AG08395 (cell line): ENCODE measurements at places on chromosomes 3 and 15.

- DNase-seq, result peak; percentile 54
These were observed 496.0 kb upstream of the THBS1 start for GRCh38 chr15:39084674-39085530.

GRCh38 chr3:72629191-72629631 lies 219.0 kb downstream of the SHQ1 start:
- peak; percentile 9 for DNase-seq

DNA sequence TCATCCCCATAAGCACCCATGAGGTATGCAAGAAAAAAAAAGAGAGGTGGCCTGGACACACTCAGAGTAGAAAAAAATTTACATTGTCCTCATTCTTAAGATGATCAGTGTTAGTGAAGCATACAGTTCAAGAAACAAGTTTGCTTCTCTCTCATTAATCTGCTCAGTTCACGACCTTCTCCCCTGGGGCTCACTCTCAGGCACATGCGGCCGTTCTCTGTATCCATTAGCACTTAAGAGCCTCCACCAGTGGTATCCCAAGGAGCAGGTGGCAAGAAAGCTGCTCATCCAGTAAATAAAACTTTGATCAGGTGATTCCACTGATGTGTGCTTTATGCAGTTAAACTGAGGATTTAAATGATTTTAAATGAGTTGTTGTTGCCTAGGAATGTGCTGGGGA lies 57.4 kb downstream of the ARHGAP31 start:
- DNase-seq, result no peak

GRCh38 chr15:32700501-32701150 lies 17.2 kb upstream of the GREM1 start:
- DNase-seq, result no peak

DNA sequence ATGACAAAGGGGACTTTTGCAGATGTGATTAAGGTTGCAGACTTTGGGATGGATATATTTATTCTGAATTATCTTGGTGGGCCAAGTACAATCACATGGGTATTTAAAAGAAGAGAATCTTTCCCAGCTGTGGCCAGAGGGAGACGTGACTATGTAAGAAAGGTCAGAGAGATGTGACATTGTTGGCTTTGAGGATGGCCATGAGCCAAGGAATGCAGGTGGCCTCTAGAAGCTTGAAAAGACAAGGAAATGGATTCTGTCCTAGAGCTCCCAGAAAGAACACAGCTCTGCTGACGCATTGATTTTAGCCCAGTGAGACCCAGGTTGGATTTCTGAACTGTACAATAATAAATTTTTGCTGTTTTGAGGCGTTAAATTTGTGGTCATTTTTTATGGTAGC lies 616.0 kb upstream of the TBL1XR1 start:
- DNase-seq, result no peak

- no peak for DNase-seq
These were observed 1005.2 kb upstream of the CADM2 start for GRCh38 chr3:83953417-83954089.

GRCh38 chr3:3301476-3301875 lies 122.0 kb upstream of the CRBN start:
- DNase-seq, result no peak

GRCh38 chr15:91679447-91679846 lies 174.1 kb upstream of the SLCO3A1 start:
- no peak for DNase-seq

DNA sequence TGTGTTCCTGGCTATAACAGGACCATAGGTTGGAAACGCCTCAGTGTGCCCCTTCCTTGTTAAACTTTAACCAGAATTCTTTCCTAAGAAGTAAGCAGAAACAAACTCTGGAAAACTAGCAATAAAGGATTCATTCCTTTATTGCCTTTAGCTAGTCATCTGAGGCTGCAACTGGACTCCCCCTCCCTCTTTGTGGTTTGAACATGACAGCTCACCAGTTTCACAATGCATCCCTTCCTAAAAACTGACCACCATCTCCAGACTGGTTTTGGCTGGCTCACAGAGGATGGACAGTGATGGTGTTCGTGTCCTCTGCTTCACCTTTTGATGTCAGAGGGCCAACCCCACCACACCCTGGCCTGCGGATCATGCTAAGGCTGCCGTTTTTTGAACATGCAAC lies 27.9 kb upstream of the TGFBR2 start:
- DNase-seq, result peak; percentile 86

DNA sequence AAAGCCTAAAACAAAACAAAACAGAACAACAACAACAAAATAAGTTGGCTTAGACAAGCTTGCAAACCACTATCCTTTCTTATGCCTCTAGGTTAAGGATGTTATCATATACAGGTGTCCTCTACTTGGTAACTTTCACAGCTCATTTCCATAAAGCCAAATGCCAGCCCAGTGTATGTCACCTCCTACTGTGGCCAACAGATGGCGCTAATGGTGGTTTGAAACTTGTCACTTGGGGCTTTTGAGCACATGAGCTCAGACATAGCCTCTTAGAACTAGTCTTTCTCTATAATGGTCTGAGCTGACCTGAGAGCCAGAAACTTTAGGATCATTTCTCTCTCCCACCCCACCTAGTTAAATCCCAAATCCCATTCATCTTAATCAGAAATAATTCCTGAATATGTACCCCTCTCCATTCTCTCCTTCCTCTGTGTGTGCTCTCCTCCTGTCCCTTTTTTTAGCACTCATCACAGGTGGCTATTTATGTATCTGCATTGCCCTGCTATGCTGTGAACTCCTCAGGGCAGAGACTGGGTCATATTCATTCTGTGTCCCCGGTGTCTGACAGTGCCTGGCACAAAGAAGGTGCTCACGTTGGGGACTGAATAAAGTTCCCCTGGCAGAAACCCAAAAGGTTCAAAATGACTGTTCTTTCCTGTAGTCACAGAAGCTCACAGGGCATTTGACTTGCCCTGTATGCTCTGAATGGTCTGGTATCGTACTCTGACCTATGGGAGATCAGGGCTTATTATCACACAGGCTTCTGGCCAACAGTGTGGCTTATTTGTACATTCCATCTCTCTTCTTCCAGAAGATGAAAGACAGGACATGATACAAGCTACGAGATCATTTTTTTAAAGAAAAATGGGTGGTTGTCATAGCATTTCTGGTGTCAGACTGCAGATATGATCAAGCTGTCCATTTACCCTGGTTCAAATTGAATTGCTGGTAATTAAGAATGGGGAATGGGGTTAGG lies 319.3 kb upstream of the AZI2 start:
- peak; percentile 58 for DNase-seq

DNA sequence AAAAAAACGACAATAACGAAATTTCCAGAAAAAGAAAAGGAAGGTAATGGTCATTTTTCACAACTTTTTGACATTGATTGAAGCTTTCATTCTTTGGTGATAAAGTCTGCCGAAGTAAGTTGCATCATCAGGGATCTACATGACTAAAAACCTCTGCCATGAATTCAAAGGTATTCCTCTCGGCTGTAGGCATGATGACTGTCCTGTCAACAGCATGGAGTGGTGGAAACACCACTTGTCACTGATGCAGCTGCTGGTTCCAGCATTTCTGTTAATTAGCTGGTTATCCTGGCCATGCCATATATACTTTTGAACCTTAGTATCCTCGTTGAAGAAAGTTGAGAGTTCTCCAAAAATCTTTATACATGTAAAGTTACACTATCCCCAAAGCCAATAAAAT lies 859.0 kb upstream of the ARPP21 start:
- DNase-seq, result no peak

DNA sequence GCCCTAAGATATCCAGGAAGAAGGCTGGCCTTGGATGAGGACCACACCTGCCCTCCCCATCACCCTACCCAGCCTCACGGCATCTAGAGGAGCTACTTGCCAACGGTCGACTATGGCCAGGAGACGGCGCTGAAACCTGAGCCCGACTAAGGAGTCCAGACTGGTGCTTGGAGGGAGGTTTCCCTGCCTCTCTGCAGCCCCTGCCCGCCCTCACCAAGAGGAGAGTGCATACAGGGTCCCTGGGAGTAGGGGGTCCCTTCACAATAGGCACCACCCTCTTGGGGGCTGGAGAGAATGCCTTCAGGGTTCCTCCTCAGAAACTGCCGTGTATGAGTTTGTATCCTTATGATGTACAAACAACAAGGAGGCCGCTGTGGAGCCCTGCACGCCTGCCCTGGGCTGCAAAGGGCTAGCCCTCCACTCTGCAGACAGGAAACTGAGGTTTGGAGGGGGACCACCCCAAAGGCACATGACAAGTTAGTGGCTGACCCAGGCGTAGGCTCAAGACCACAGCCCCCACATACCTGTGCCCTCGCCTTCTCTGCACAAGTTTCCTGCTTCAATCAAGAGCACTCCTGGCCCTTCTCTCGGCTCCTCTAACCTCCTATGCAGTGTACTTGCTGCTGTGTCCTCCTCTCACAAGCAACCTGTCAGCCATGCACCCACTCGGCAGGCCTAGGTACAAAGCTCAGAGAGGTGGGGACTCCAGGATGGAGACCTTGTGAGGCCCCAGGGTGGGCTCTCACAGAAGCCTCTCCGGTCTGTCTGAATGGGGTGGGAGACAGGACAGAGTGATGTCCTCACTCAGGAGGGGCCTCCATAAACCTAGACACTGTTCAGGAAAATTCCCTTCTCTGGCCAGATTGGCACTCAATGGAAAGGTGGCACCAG lies 7.4 kb downstream of the KLF15 start:
- no peak for DNase-seq

GRCh38 chr3:126548556-126549466 lies 9.9 kb downstream of the C3orf22 start:
- no peak for DNase-seq

DNA sequence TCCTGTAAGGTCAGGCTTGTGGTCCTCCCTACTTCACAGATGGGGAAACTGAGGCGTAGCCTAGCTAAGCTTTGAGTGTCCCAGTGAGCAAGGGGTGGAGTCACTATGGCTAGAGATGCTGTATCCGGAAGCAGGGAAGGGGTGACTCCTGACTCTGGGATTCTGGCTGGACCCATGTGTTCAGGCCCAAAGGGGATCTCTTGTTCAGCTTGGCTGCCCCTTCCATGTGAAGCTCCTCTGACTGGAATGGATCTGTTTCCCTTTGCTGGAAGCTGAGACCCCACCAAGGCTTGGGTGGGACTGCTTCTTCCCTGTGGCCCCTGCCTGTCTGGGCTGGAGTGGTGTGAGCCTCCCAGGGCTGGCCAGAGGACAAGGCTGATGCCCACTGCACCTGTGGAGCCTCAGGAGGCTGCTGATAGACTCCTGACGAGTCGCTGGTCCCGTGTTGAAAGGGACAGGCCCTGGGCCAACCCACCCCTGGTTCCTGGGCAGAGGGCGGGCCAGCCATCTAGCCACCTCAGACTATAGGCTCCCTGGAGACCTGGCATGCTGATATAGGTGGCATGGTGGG lies 1.0 kb downstream of the MAPKAPK3 start:
- DNase-seq, result no peak

- DNase-seq, result no peak
These were observed 96.7 kb downstream of the DHX30 start for GRCh38 chr3:47899495-47900108.

DNA sequence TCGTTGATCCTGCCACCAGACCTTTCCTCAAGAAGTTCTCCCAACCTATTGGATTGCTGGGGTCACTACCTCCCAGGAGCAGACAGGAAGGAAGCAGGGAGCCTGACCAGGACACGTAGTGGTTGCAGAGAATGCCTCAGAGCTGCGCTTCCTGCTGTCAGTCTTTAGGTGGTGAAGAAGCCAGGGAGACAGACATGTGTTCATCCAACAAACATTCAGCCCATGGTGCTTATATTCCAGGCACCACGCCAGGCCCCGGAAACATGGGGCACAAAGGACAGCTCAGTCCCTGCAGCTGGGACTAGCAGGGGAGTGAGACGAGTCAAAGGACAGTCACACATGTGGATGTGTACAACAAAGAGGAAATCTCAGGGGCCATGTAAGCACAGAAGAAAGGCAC lies 26.0 kb upstream of the CORO2B start:
- DNase-seq, result no peak

DNA sequence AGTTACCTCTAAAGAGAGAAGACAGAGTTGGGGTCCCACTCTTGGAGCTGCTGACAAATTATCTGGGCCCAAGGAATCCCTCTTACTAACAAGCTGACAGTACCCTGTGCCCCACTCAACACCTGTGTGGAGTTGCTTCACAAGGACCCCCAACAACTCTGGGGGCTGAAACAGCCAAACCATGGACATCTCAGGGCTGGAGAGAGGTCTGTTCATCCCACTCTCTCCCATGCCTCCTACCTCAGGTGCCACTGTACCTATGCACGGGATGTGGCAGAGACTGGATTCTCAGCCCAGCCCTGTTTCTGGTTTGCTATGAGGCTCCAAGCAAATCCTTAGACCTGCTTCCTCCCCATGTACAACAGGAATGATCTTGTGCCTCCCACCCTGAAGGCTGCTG lies 101.7 kb downstream of the ETFA start:
- DNase-seq, result no peak

GRCh38 chr3:58408906-58409305 lies 24.7 kb downstream of the PDHB start:
- DNase-seq, result no peak

GRCh38 chr15:36365963-36366362 lies 213.5 kb upstream of the CDIN1 start:
- no peak for DNase-seq

- DNase-seq, result no peak
These were observed 169.0 kb downstream of the PGPEP1L start for GRCh38 chr15:98838387-98839259.

DNA sequence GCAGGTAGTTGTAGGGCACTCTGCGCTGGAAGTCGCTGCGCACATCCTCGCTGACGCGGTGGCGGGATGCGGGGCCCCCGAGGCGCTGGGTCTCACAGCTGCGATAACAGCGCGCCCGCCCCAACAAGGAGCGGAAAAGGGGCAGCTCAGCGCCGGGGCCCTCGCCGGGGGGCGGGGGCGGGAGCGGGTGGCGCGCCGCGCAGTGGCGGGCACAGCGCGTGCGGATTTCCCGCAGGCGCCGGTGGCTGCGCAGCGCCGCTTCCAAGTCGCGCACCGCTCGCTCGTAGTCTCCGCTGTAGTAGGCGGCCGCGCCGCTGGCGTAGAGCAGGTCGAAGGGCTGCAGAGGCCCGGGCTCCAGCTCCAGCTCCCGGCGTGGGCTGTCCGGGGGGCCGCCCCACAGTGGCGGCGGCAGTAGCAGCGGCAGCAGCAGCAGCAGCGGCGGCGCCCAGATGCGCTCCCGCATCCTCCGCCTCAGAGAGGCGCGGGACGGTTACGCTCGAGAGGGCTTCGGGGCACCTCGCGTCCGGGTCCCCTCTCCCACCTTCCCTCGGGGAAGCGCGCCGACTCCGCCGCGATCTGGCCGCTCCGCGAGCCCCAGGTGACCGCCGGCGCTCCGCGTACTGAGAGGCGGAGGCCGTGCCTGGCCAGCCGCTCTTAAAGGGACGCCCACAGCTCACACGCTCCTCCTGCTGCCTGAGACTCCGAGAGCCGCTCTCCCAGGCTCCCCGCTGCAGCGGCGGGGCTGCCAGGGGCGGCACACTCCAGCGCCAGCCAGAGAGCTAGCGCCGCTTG lies at the start of gene P3H2:
P3H2 (minus strand) TSS at position 629 of the 792 bp plus-strand sequence; CDS start at position 463, 166 bp downstream.
- peak; percentile 92 for DNase-seq

DNA sequence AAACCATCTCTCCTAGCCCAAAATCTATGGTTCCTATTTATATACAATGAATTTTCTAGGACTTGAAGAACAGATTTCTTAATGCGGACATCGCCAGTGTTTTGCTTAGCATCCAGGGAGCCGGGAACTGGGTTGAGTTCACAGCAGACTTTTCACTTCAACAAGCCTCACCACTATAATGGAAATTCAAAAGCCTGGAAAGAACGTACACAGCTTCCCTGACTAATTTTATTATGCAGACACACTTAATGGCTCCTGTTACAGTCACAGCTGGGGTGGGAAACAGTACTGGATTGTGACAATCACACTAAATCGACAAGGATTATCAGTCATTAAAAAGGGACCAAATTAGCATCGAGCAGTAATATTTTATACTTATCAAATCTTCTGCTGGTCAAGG lies 129.2 kb upstream of the BNIP2 start:
- no peak for DNase-seq

- DNase-seq, result no peak
These were observed 193.2 kb downstream of the PDCD6IP start for GRCh38 chr3:33991673-33992072.
